ENCODE measurements at places on chromosomes 5 and 9.

- no peak for DNase-seq
Measured at GRCh38 chr5:76715736-76716455, at the start of gene F2R. TSS of gene F2R (plus strand) at chr5:76716126. CDS start at chr5:76716308, 182 bp downstream.

- no peak for DNase-seq
Measured at GRCh38 chr5:127839072-127839471, 135.9 kb downstream of the CCDC192 start.

GRCh38 chr5:52920929-52921328 lies 68.2 kb upstream of the ITGA2 start:
- no peak for DNase-seq

- DNase-seq = no peak
Measured at GRCh38 chr5:122965111-122965510, 71.4 kb downstream of the PPIC start.

DNA sequence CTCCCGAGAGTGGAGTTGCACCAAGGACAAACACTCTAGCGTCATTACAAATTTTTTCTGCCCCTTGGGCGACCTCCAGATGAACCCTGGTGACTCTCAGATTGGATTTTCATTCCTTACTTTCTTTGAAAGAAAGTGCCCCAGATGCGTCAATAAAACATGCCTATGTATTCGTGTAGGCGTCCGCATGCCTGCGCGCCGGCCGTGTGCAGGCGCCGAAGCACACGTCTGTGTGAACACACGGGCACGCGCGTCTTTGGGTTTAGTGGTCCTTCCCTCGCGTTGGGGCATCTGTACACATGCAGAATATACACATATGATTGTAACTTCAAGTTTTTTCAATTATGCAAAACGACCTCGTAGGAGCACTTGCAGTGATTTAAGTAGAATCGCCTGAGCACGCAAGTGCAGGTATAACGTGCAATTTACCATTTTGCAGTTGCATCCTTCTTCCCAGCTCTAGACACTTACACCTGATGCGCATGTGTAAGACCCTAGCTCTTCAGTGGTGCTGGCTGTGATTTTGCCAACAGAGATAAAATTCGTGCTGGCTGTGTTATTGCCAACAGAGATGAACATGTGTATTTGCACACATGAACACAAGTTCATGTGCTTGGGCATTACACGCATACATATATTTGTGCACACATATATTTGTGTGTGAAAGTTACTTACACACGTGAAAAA lies 1.9 kb upstream of the LHX2 start:
- no peak for DNase-seq

DNA sequence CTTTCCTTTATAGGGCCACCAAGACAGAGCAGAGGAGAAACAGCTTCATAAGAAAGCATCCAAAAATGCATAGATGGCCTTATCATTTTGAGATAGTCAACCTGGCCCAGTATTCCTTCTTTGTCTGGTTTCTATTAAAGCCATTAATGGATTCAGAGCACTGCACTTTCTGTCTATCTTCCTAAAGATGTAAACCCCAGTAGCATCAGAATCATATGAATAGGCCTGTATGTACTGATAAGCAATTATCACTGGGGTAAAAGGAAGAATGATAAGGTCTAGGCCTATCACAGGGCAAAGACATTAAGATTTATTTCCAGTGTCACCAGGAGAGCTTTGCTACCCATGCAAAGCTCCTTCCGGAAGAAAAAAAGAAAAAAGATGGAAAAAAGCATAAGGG lies 432.5 kb upstream of the C9orf72 start:
- no peak for DNase-seq

GRCh38 chr5:138844125-138844461 lies 31.0 kb downstream of the LRRTM2 start:
- no peak for DNase-seq

- no peak for DNase-seq
Measured at GRCh38 chr5:145544401-145544800, 290.7 kb downstream of the PRELID2 start.

DNA sequence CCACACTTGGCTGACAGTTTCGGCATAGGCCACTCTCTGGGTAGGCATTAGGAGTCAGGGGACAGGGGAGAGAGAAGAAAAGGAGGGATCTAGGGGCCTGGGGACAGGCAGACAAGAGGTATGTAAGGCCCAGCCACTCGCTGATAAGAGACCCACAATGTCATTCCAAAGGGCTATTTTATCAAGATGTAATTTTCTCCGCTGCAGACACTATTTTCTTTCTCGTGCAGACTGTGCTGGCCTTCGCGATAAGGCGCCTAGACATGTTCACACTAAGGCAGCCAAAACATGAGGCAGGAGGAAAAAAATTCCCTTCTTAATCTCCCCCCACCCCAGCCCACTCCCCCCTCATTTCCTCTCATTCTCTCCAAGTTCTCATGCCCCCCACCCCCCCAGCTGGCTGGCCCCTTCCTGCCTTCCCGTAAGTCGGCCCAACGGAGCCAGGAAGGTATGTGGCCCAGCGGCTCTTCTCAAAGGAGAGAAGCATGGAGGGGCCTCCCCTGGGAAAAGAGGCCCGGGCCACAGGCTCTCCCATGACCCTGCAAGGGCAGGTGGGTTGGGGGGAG lies 44.9 kb upstream of the SYNPO start:
- no peak for DNase-seq

DNA sequence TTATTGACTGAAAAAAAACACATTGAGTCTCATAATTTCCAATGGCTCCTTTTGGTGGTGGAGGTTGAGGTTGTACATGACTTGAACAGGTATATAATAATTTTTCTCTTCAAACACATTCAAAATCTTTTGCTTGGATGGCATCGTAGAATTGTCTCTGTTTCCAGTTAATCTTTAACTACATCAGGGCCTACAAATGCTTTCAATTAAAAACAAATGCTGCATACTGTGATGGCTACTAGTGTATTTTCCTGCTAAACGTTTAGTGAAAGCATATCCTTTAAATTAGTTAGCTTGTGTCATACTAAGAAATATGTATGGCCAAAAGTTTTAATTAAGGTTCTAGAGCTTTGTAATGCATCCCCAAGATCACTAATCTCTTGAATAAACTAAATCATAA lies 313.8 kb downstream of the SLF1 start:
- no peak for DNase-seq

DNA sequence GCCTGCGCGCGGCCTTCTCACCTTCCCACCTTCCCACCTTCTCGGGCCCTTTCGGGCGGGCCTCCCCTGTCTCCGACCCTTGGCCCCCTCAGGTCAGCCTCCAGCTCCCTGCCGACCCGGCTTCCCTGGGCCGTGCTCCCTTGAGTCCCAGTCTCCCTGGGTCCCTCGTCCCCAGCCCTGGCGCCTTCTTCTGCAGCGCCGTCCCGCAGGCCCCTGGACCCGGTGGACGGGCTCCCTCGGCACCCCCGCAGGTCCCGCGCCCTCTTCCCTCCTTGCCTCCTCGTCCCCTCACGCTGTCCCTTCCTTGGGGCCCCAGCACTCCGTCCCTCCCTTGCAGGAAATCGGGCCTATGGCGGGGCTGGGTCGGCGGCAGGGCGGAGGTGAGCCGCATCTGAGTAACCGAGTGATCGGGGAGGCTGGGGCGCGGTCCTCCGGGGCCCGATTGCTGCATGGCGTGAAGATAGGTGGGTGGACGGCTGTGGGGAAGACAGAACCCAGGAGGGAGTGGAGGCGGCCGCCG lies 7.6 kb downstream of the ARPC5L start:
- no peak for DNase-seq

- no peak for DNase-seq
Measured at GRCh38 chr5:133962801-133963476, 5.5 kb downstream of the C5orf15 start.

GRCh38 chr5:147359101-147359500 lies 124.3 kb downstream of the STK32A start:
- DNase-seq = no peak

DNA sequence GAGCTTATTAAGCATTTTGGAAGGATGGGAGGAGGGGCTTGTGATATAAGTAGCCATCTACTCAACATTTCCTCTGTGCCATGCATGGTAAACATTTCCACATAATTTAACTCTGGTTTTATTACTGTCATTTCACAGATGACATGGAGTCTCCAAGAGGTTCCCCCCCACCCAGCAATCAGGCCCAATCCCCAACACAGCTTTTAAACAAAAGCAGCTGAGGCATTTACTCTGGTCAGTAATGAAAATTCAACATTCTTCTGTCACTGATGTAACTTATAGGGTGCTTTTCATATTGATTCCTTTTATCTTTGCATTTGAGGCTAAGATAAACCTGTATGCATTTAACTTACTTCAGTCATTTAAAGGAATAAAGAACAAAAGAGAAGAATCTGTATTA lies 128.1 kb downstream of the COL23A1 start:
- no peak for DNase-seq

DNA sequence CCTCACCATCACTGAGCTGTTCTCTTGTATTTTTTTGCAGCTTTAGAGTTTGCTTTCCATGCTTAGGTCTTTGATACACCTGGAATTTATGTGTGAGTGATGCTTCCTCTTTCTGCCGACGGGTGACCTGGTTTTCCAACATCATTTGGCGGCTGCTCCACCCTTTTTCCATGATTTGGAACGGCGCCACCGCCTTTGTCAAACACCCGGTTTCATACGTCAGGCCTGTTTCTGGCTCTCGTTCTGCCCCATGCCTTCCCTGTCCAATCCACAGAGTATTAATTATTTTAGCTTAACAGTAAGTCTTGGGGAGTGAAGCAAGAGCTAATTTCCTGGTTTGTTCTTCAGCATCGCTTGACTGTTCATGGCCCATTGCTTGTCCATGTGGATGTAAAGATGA lies 30.2 kb downstream of the CACNA1B start:
- no peak for DNase-seq

DNA sequence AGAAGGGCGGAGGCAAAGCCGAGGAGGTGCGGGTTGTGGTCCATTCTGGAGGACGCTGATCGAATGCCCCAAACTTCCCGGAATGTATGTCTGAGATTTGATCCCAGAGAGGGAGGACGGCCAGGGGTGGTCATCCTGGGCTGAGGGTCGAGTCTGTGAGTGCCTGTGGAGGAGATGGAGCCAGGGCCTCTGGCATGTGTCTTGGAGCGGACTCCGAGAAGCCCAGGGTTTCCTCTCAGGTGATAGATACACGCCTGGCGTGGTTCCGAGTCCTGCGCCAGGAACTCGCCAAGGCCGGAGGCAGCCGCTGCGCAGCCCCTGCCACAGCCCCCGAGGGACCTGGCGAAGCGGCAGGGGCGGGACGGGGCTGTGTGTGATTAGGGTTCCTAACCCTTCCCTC lies 363 bp downstream of the ZNF454 start:
- DNase-seq = peak; percentile 32

- no peak for DNase-seq
Measured at GRCh38 chr9:83154821-83155220, 91.9 kb upstream of the RASEF start.

- DNase-seq = no peak
Measured at GRCh38 chr5:60404171-60404570, 295.8 kb downstream of the DEPDC1B start.

GRCh38 chr5:159207222-159207685 lies 2.1 kb downstream of the RNF145 start:
- DNase-seq = no peak

DNA sequence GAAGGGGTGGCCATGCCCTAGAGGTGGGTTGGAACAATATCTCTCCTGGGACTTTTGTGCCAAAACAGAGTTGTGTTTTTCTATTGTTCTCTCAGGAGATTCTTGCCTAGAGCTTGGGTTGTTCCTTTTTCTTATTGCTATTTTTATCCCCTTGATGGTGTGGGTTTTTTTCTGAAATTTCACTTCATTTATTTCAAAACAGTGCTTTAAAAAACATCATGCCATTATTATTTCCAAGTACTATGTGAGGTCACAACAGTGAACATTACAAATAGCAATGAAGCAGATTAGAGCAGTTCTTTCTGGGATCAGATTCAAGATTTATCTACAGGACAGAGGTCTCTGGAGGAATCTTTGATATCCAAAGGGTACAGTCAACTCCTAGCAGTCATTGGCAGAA lies 76.6 kb downstream of the ACTBL2 start:
- no peak for DNase-seq

GRCh38 chr5:180135128-180135955 lies 63.8 kb upstream of the RNF130 start:
- peak; percentile 6 for DNase-seq

Measured in uterus (tissue), 4 donors.